ENCODE measurements at places on chromosomes 1 and 21.

- DNase-seq = no peak
Measured at GRCh38 chr1:226128487-226129075, 58.0 kb downstream of the ACBD3 start.

DNA sequence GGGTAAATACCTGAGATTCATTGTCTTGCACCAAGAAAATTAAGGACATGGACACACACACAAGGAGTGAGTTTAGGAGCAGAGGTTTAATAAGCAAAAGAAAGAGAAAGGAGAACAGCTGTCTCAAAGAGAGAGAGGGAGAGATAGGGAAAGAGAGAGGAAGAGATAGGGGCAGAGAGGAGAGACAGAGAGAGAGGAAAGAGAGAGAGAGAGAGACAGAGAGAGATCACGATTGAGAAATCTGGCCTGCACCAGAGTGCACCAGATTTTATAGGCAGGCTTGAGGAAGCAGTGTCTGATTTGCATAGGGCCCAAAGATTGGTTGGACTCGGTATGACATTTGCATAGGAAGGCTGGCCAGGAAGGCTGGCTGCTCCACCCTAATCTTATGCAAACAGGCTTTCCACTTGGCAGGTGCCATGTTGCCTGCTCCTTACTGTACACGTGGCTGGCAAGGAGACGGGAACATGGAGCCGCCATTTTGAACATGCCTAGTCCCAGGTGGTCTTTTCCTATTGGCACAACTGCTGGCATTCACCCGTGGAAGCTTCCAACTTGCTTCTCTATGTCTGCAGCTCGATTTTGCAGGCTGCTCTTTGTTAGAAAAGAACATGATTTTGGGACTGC is 419.9 kb downstream of the ZP4 start:
- DNase-seq = no peak

GRCh38 chr1:23021834-23022233 is 2.6 kb downstream of the KDM1A start:
- no peak for DNase-seq

DNA sequence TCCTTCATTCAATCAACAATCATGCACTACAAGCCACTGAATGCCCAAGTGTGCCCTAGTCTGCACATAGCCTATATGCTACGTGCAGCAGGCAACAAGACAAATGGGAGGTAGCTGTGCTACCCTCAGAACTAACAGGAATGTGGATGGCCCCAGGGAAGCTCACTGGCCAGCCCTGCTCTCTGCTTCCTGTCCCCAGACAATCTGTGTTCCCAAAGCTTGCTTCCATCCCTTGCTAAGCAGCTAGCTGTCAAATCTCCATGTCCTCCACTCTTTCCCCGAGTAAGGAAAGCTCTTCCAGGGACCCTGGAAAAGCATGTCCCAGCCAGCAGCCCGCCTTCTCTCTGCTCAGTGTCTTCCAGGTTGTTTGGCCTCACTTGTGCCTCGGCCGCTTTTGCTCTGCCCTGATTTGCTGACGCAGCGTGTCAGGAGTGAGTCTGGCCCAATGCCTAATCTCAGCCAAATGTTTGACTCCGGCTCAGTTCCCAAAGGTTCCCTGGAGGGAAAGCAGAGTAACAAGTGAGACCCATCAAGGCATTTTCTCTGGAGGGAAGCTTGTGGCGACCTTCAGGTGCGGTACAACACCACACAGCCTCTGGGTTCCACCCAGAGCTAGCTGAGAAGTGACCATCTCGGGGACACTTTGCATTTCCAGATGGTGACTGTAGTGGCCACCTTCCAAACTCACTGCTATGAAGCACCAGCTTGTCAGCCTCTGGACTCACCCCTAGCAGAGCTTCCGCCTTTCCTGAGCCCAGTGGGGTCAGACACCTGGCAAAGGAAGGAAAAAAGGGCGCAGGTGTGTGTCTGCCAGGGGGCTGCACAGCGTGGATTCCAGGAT is 243.4 kb downstream of the RHOU start:
- no peak for DNase-seq
